Posterior vena cava (tissue), 2 donors: ENCODE measurements at places on chromosomes 16 and 17.

DNA sequence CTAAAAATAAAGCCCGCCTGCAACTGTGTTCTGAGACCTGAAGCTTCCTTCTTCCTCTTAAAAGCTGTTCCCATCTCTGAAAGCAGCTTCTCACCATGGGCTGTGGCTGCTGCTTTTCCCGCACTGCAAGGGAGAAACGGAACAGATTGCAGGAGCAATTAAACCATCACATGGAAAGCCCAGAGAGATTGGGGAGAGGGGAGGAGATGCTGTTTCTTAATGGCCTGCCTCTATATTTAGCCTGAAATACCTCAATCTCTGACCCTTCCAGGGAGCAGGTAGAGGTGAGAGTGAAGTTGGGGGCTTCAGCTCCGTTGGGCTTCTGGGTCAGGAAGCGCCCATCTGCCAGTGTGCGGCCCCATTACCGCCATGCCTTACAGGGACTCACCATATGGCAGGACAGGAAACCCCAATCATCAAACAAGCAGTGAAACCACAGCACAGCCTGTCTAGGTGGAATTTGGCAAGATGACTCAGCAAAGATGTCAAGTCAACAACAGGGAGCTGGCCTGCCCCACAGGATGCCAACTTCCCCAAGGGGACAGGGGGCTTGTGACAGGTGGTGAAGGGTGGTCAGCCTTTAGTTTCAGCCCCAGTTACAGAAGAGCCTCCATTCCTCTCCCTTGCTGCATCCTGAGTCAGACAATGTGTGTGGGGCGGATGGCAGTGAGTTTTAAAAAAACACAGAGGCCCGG lies 286.6 kb upstream of the CCL2 start:
- DNase-seq: no peak

DNA sequence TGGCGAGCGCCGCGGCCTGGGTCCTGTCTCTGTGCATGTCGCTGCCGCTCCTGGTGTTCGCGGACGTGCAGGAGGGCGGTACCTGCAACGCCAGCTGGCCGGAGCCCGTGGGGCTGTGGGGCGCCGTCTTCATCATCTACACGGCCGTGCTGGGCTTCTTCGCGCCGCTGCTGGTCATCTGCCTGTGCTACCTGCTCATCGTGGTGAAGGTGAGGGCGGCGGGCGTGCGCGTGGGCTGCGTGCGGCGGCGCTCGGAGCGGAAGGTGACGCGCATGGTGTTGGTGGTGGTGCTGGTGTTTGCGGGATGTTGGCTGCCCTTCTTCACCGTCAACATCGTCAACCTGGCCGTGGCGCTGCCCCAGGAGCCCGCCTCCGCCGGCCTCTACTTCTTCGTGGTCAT lies 6.8 kb downstream of the SSTR5 start:
- DNase-seq: no peak

- DNase-seq: no peak
Observed at GRCh38 chr16:2516391-2517240, 2.9 kb downstream of the ATP6V0C start.

DNA sequence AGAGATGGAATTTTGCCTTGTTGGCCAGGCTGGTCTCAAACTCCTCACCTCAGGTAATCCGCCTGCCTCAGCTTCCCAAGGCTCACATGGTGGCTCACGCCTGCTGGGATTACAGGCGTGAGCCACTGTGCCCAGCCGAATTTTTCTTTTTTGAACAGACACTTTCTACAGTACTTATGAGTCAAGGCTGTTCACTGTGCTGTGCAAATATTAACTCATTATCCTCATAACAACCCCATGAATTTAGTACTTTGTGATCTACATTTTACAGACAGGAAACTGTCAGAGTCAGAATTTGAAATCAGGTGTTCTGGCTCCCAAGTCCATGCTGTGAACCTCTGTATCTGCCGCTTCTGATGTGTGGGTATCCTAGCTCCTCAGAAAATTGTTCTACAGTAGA lies 25.7 kb upstream of the RASL10B start:
- DNase-seq: no peak

GRCh38 chr17:31573861-31574260 lies 182.4 kb downstream of the RAB11FIP4 start:
- no peak for DNase-seq

DNA sequence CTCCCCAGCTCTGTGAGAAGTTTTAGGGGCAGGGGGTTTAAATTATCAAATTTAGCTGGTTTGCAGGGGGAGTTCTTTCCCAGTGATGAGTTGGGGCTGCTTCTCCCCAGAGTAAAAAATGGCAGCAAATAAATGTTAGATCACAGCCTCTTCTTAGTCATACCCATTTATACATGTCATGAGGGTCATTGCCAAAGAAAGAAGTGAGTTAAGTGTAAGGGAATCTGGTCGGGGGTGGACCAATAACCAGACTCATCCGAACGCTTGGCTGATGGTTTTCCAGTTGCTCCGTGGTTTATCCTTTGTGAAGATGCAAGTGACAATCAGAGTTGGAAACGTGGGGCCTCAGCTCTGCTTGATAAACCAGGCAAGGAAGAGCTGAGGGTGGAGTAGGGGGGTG lies 87.1 kb downstream of the PLXDC1 start:
- peak; percentile 42 for DNase-seq
